Thyroid gland (tissue), 4 donors: ENCODE measurements at places on chromosomes 12 and 14.

DNA sequence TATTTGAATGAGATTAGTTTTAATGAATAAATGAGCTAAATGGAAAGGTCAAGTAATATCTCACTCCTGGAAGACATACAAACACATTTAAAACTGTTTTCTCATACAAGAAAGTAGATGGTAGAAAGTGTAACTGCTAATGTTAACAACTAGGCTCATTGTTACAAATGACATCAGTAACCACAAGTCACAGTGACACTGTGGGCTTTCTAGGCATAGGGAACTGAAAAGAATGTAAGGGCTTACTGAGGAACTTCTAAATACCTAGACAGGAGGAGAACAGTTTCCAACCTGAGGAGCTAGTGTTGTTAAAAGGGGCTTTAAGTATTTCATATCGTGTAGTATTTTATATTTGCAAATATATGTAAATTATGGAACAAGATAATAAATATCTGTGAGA is 17.5 kb upstream of the ERGIC2 start:
- no peak for DNase-seq

DNA sequence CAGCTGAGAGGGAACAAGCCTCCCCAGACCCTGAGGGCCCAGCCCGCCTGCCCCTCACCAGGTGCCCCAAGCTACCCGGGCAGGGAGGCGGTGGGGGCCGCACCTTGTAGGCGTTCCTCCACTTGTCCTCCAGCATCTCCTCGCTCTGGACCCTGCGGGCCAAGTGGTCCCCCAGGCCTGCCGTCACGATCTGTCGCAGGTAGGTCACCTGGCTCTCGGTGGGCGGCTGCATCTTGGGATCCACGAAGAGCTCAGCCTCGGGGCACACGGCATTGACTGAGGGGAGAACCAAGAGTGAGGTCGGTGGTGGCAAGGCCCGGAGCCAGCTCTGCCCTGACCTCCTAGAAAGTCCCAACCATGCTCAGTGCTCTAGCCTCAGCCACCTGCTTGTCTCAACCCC is 36.6 kb downstream of the DHX37 start:
- no peak for DNase-seq

GRCh38 chr14:101473045-101473729 is 88.1 kb upstream of the DIO3 start:
- DNase-seq: no peak

- no peak for DNase-seq
These were observed 589.5 kb upstream of the TBX3 start for GRCh38 chr12:115273456-115273855.

GRCh38 chr14:69672356-69672755 is 61.0 kb downstream of the SUSD6 start:
- peak; percentile 42 for DNase-seq

GRCh38 chr12:101430456-101430855 is 22.9 kb upstream of the ARL1 start:
- no peak for DNase-seq

DNA sequence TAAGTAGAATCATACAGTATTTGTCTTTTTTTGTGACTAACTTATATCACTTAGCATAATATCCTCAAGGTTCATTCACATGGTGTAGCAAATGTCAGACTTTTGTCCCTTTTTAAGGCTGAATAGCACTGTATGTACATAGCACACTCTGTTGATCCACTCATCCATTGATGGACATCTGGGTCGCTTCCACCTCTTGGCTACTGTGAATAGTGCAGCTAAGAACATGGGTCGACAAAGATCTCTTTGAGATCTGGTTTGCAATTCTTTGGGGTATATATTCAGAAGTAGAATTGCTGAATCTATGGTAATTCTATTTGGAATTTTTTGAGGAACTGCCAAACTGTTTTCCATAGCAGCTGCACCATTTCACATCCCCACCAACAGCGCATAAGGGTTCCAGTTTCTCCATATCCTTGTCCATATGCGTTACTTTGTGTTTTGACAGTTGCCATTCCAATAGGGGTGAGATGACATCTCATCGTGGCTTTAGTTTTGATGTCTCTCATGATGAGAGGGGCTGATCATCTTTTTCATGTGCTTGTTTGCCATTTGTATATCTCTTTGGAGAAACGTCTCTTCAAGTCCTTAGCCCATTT is 73.9 kb downstream of the GLRX5 start:
- DNase-seq: no peak

GRCh38 chr12:104651811-104652210 is 195.1 kb downstream of the CHST11 start:
- DNase-seq: no peak

DNA sequence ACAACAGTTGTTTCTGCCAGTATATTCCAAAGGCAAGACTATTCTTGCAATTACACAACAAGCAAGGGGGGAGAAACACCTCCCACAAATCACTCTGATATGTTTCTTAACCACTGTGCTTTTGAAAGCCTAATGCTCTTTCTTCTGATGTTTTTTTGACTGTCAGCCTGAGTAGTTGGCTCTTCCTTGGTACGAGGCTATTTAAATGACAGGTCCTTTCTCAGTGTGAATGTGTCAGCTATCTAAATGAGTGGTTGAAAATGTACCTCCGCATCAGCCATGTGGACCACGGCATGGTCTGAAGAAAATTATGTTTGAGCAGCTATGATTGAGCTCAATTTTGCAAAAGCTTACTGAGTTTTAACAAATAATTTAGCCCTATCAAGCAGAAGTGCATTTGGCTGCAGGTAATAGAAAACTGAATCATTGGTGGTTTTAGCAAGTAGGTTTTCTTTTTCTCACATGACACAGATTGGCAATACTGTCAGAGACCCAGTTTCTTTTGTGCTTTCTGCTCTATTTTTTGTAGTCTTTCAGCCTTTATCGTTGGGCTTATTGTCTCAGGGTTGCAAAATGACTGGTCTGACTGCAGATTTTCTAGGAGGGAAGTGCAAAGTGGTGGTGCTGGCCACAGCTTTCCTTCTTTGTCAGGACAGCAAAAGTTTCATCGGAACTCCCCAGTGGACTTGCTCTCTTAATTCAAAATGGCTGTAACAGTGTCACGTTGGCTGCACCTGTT is 162.8 kb downstream of the RGS6 start:
- DNase-seq: no peak

DNA sequence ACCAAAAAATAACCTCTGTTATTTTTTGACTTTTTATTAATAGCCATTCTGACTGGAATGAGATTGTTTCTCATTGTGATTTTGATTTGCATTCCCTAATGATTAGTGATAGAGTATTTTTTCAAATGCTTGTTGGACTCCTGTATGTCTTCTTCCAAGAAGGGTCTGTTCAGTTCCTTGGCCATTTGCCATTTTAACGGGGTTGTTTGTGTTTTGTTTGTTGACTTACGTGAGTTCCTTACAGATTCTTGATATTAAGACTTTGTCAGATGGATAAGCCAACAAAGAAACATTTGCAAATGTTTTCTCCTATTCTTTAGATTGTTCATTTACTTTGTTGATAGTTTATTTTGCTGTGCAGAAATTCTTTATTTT is 651.6 kb upstream of the LRFN5 start:
- DNase-seq: no peak

- DNase-seq: peak; percentile 81
These were observed 338.3 kb downstream of the EMP1 start for GRCh38 chr12:13534645-13535398.

DNA sequence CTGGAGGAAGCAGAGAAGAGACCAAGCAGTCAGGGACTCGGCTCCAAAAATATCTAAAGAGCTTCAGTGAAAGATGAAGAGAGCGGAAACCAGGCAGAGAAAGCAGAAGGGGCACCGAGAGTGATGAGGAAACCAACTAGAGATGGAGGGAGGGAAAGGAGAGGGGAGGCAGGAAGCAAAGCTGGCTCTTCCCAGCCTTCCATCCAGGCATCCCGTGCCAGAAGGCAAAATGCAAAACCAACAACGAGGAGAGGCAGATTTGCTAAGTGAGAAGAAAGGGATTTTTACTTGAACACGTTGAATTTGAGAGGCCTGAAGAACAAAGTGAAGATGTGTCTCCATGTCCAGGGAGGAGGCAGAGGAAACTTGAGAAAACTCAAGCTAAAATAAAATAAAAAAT is 90.1 kb downstream of the NUAK1 start:
- no peak for DNase-seq

GRCh38 chr12:131800594-131801135 is 27.5 kb upstream of the MMP17 start:
- DNase-seq: no peak

GRCh38 chr12:29609431-29610215 is 112.1 kb upstream of the OVCH1 start:
- DNase-seq: no peak

DNA sequence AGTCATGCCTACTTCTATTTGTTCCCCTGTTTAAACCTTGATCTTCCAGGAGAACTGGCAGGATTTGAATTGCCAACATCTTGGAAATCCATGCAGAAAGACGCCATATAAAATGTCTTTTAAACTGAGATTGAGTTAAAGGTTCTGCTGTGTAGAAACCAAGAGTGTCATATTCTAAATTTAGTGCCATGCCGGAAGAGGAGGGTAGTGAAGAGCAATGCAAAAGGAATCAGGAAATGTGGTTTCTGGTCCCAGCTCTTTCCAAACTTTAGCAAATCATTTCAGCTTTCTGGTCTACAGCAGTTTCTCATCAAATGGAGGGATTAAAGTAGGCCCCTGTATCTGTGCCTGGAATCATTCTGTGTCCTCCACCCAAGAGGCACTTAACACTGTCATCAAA is 85.7 kb downstream of the BTG1 start:
- no peak for DNase-seq

DNA sequence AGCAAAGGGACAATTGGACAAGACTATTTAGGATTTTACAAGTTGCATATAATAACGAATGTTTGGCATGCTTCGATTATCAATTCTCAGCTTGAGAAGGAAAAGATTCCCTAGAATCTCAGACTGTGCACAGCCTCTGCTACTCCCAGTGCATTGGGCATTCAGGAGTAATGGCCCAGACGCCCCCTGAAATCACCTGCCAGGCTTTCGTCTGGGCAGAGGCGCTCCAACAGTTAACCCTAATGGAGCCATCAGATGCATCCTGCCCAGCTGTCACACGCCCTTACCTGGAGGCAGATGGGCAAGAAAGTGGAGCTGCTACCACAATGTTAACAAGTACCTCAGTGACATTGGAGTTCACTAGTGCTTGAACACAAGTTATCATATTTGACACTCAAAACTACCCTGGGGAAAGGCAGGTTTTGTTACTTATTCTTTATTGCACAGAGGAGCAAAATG is 927 bp upstream of the LRP6 start:
- no peak for DNase-seq

GRCh38 chr14:73188501-73188911 is 48.8 kb upstream of the PAPLN start:
- DNase-seq: no peak

- DNase-seq: no peak
These were observed 1338.8 kb upstream of the SEL1L start for GRCh38 chr14:82872494-82872893.

DNA sequence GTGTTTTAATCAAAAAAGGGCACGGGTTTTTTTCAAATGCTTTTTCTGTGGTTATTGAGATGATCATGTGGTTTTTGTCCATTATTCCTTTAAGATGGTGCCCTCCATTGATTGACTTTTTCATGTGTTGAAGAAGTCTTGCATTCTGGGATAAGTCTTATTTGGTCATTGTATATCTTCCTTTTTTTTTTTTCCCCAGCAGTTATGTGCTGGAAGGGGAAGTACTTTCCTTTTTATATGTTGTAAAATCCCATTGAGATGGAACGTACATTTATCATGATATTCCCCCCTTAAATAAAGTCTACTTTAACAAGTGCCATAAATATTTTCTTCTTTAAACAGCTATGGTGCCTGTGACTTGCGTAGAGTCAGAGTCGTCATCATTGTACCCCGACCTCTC is 24.8 kb upstream of the MUCL1 start:
- DNase-seq: no peak

DNA sequence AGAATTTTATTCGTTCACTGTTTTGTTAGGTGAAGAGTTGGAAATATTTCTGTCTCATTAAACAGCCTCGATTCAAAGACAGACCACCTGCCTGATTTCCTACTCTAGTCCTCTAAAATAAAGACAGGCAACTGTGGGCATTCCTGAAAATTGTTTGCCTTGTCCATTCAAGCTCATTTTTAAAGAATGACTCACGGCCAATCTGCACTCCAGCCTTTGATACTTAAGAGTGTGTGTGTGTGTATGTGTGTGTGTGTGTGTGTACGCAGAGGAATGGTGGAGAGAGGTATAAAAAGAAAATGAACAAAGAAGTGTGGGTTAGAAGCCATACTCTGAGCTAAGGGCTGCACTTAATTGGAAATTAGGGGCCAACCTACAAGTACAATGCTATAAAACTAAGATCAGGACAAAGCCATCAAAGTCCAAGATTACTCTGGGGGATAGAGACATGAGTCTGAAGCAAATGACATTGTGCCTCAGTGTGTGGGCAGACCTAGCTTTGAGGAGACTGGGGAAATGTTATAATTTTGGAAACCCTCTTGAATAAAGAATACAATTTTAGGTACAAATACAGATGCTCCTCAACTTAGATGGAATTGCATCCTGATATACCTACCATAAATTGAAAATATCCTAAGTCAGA is 45.6 kb upstream of the SOCS2 start:
- DNase-seq: peak; percentile 43

- DNase-seq: no peak
These were observed 51.0 kb downstream of the SPTLC2 start for GRCh38 chr14:77565289-77565993.

DNA sequence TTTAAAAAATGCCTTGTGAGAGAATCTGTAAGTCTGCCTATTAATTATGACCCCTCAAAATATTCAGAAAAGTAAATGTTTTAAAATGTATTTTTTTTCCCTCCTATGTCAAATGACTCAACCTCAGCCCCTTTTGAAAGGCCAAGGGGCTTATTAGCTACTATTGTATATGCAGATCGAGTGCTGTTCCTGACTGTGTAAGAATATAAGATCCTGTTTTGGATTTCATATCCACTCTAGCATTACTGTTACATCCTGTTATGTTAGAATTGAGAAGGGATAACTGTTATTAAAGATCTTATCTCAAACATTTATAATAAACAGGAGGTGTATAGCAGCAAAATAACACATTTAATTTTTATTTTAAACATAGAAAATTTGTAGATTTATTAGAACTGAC is 46.6 kb upstream of the TPH2 start:
- no peak for DNase-seq

GRCh38 chr12:52139579-52140062 is 52.2 kb downstream of the KRT80 start:
- DNase-seq: peak; percentile 70

DNA sequence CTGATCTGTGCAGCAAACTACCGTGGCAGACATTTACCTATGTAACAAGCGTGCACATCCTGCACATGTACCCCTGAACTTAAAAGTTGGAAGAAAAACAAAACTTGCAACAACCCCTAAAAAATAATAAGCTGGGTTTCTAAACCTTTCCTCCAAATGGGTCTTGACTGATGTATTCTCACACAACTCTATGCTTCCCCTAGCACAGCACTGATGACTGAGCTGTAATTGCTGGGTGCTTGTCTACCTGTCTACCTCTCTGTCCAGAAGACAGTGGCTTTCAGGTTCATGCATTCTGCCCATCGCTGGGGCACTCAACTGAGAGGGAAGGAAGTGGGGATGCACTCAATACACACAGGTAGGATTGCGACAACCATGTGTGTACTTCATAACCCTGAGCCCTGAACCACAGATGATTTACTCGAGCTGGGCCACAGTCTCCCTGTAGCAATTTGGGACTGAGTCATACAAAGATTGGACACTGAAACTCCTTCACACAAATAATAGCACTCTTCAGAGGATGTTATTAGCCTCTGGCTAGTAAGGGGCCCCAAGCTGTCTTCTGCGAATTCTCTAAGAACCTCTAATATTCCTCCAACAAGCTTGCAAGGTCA is 44.8 kb upstream of the TMPO start:
- DNase-seq: no peak
